ENCODE measurements at places on chromosomes 3 and 15. TPM values are rescaled to one million over a fixed set of nuclear protein-coding genes. Genes with fewer than 3 reads are reported as not detected.

DNA sequence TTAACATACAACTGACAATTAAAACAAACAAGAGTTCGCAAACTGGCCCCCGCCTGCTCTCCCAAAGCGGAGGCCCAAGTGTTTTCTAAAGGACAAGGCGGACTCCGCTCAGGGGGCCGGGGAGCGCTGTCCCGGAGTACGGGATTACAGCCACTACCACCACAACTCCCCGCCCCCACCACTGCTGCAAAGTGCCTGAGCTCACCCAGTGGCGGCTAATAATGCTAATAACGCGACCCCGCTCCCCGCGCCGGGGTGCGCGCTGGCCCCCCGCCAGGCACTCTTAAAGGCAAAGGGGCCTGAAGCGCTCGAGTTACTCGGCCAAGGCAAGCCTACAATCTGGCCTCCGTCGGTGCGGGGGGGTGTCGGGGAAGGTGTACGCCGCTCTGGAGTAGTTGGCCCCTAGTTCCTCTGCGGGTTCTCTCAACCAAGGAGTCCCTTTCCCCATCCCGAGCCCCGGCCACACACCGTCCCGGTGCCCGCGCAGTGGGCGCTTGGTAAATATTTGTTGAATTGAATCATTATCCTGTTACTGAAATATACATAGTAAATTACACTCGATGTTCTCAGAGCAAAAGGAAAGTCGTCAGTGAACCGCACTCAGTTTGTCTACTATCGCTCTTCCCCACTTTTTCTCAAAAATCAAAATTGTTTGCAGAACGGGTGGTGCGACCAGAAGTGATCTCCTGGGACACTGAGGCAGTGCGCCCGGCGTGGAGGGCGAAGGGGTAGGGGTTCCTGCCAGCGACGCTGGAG lies 827 bp downstream of the WNT5A start:
- DNase-seq: peak; percentile 10

DNA sequence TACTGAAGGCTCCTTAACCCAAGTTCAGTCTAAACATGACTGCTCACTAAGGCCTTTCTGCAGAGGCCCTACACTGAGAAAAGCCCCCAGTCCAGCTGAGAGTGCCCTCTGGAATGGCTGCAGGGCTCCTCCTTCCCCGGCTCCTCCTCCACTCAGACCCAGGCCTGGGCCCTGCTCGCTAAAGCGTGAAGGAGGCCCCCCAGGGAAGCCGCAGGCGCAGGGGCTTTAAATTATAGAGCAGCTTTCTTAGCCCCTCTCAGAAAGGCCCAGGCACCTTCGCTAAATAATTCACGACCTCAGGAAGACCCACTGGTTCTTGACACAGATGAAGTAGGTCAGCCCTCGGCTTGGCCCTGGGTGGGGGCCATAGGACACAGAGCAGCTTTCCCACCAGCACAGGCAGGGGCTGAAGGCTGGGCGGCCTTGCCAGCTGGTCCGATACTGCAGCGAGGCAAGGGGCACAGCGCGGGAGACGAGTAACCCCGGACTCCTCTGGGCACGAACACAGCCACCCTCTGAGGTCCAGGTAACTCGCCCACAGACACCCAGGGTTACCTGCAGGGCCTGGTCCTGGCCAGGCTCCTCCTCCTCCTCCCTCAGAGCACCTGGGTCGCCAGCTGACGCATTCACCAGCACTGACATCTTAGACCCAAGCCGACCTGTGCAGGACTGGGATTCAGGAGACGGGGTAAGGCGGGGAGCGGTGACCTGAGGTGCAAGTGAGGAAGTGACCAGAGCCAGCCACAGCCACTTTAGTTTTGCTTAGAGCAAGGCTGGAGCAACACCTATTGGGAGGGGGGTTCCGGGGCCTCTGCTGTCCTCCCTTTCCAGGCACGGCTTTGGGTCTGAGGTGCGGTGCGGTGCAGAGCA lies 36.9 kb downstream of the RBPMS2 start:
- no peak for DNase-seq

DNA sequence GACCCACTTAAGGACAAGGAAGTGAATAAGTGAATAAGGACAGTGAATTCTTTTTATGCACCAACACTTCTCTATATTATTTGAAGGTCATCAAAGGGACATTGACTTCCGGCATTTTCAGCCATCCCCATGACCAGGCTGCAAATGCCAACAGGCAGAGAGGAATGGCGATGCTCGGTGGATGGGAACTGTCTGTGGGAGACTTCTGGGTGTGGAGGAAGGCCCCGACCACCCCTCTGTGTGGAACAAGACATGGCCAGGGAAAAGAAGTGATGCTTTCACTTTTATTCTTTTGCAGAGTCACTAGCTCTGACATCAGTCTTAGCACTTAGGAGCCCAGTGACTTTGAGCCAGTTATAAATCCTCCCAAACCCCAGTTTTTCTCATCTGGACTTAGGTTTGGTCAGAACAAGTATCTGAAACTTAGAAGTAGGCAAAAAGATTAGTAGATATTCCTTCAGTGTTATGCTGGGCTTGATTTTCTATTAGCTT lies 84.5 kb downstream of the KBTBD8 start:
- DNase-seq: no peak

GRCh38 chr3:154059833-154060232 lies 61.4 kb upstream of the ARHGEF26 start:
- DNase-seq: no peak

GRCh38 chr15:74433592-74434262 lies at the start of gene SEMA7A:
SEMA7A (minus strand) TSS chr15:74433958; CDS start chr15:74433918, 40 bp downstream.
- DNase-seq: peak; percentile 92

GRCh38 chr3:62911526-62911925 lies 36.3 kb upstream of the CADPS start:
- no peak for DNase-seq

GRCh38 chr15:78087951-78088772 lies 4.2 kb upstream of the SH2D7 start:
- DNase-seq: peak; percentile 58

- DNase-seq: no peak
These were observed 58.4 kb downstream of the DAPK2 start for GRCh38 chr15:63987796-63988378.

- DNase-seq: peak; percentile 50
These were observed at the start of gene AVEN for GRCh38 chr15:34038871-34039789. AVEN (minus strand) TSS chr15:34039204; CDS start chr15:34039046, 158 bp downstream.

DNA sequence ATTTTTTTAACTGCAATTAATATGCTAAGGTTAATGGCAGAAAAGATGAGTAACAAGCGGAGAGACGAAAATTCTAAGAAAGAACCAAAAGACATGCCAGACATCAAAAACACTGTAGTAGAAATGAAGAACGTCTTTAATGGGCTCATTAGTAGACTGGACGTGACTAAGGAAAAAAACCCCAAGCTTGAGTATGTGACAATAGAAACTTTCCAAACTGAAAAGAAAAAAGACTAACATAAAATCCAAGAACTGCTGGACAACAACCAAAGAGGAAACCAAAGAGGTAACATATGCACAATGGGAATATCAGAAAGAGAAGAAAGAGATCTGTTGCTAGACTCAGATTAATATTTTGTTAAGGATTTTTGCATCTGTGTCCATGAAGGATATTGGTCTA lies 94.6 kb upstream of the SETMAR start:
- no peak for DNase-seq

GRCh38 chr3:193451902-193452301 lies 73.3 kb upstream of the ATP13A5 start:
- DNase-seq: no peak

DNA sequence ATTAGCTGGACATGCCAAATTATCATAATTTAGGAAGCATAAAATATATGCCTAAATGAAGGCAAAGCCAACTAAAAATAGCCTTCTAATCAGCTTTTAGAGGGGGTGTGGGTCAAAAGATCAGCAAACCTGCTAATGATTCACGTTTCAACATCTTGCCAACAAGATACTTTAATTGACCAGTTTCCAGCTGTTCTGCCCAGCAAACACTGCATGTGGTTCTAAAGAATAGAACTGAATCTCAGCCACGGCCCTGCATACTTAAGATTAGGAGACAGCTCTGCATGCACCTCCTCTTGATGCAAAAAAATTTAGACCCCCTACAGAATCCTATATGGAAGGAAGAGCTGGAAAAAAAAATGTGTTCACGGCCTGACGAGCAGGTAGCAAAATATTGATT lies 500.5 kb downstream of the TBL1XR1 start:
- DNase-seq: no peak

DNA sequence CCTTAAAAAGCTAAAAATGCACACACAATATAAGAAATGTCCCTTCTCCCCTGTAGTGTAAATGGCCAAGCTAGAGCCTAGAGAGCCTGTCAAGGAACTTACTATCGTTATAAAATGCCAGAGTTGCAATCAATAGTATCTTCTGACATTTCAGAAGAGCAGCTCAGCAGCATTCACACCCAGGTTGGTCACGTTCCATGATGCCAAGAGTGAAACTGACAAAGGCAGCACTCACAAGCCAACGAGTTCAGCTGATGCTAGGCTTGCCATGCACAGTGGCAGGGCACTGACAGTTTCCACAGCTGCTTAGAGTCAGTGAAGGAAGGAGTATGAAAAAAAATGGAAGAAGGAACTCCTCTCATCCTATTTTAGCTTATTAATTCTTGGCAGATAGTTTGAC lies 331.4 kb upstream of the CCDC54 start:
- DNase-seq: no peak

GRCh38 chr3:14266361-14266760 lies 87.7 kb downstream of the LSM3 start:
- no peak for DNase-seq

DNA sequence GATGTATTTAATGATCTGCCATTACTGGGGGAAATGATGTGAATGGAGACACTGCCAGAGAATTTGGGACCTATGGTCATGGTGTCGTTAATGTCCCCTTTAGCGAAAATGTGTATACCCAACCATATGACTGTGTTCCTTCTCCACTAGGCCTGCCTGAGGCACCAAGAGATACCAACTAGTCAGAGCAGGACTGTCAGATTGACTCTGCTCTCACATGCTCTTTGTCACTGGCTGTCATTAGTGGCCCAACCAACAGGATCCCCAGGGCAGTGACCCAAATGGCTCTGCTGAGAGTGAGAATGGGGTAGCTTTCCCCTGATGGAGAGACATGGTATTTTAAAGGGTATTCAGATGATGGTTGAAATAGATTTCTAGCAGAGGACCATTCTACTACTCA lies 2.8 kb downstream of the TAGLN3 start:
- DNase-seq: no peak

DNA sequence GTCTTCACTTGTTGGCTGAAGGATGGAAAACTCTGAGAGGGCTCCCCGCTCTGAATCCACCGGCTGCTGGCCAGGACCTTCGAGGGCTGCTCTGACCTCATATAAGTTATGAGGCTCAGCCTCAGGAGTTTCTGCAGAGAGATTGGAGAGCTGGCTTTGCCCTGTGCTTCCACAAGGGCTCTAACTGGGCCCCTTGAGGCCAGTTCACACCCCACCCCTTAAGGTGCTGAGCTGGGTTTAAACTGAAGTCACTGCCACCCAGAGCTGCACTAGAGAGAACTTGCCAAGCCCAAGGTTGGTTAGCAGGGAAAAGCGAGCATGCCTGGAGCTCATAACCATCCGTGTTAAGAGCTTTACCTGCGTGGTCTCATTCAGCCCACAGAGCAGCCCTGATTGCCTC lies 2.8 kb upstream of the CCDC33 start:
- no peak for DNase-seq

The MAP6D1 gene
- total RNA-seq: 1.8 TPM

The SCG5 gene
- total RNA-seq: not detected

The TNFSF10 gene
- 16.4 TPM for total RNA-seq

The RTP1 gene
- total RNA-seq: not detected

The SIDT1 gene
- 84.4 TPM for total RNA-seq

The TRPM1 gene
- total RNA-seq: not detected
